ENCODE measurements at places on chromosomes 16 and 17. TPM values are rescaled to one million over a fixed set of nuclear protein-coding genes. Genes with fewer than 3 reads are reported as not detected.

The KRTAP2-2 gene
- not detected for total RNA-seq

The GCGR gene
- not detected for total RNA-seq

The LAT gene
- total RNA-seq, result 1.6 TPM

The KRTAP4-9 gene
- total RNA-seq, result not detected

The P2RX1 gene
- 0.42 TPM for total RNA-seq

The TPSD1 gene
- total RNA-seq, result not detected

The HID1 gene
- 2.6 TPM for total RNA-seq

The RAMP2 gene
- total RNA-seq, result 15.4 TPM

The ATF7IP2 gene
- 3.1 TPM for total RNA-seq

The ASPA gene
- total RNA-seq, result 2.9 TPM

The APOH gene
- not detected for total RNA-seq

The GRAP gene
- total RNA-seq, result 0.71 TPM

DNA sequence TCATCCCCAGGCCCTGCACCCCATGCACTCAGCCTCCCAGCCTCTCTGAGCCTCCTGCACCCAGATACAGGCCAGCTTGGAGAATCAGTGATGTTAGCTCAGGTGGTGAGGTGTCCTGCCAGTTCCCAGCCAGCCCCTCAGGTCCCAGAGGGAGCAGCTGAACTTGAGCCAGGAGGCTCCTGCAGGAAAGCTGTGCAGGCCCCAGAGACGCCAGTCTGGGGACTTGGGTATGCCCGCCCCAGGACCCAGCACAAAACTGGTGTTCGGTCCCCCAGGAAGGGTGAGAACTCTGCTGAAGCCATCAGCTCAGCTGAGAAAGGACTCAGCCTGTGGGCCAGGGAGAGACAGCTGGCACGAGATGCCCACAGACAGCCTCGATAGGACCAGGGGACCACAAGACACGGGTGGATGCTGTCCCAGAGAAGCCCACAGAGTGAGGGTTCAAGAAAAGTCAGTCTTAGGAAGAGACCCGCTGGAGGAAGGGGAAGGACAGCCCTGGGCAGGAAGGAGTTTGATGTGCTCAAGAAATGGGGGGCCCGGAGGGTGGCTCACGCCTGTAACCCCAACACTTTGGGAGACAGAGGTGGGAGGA lies 11.0 kb downstream of the ENDOV start:
- H3K4me3 ChIP-seq, result no peak overlapping the region
- no peak overlapping the region for H3K27ac ChIP-seq
- H3K36me3 ChIP-seq, result no peaks in the 10 kb centered on the region
- peaks cover 17% of the 10 kb centered on the region for H3K4me1 ChIP-seq
- no peak for DNase-seq

DNA sequence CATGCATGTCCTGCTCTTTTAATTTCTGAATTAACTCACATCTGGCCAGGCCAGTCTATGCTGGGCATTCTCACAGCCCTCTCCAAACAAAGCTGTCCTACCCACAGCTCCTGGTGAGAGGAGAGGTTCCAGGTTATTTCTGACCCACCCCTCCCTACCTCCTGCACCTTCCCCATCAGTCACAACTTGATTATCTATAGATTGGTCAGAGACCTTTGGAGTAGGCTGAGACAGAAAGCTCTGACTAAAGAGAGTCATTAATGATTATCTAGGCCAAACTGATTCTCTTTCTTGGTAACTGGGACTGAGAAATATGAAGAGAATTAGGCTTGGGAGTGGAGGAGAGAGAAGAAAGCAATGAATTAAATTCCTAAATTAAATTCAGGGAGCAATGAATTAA lies 1.4 kb upstream of the KRT222 start:
- DNase-seq, result no peak
- H3K4me1 ChIP-seq, result no peaks in the 10 kb centered on the region
- H3K36me3 ChIP-seq, result no peaks in the 10 kb centered on the region
- no peak overlapping the region for H3K27ac ChIP-seq
- H3K27me3 ChIP-seq, result peaks cover 11% of the 10 kb centered on the region

DNA sequence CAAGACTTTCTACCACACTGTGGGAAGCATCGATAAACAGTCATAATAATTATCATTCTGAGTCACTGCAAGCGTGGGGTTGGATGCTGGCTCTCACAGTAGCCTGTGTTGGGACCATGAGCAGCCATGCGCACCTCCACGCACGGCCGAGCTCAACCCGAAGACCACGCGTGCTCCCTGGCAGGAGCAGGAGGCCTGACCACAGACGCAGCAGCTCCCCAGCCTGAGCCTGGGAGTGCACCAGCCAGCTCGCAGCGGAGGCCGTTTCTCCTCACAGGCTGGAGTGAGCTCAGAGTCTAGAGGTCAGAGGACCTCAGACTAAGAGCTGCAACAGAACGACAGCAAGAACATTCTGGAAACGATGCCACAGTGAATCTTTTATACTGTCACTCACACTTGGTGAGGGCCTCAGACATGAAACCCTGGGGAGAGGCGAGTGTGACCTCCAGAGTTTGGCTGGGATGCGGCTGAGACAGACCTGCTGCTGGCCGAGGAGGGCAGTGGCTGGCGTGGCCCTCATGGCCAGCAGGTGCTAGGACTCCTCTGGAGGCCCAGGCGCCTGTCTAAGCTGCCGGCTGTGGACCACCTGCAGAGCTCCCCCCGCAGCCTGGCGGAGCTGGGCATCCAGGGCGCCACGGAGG lies 6.0 kb downstream of the NDUFAF8 start:
- H3K36me3 ChIP-seq, result peaks cover 17% of the 10 kb centered on the region
- no peak overlapping the region for H3K4me3 ChIP-seq
- H3K4me1 ChIP-seq, result peaks cover 7% of the 10 kb centered on the region
- no peak overlapping the region for H3K27ac ChIP-seq
- no peaks in the 10 kb centered on the region for H3K27me3 ChIP-seq

GRCh38 chr17:77899498-77899897 lies 59.0 kb upstream of the TNRC6C start:
- H3K4me3 ChIP-seq, result no peak overlapping the region
- no peaks in the 10 kb centered on the region for H3K4me1 ChIP-seq
- no peak overlapping the region for H3K27ac ChIP-seq
- no peaks in the 10 kb centered on the region for H3K36me3 ChIP-seq
- DNase-seq, result peak; percentile 7
- no peaks in the 10 kb centered on the region for H3K27me3 ChIP-seq

DNA sequence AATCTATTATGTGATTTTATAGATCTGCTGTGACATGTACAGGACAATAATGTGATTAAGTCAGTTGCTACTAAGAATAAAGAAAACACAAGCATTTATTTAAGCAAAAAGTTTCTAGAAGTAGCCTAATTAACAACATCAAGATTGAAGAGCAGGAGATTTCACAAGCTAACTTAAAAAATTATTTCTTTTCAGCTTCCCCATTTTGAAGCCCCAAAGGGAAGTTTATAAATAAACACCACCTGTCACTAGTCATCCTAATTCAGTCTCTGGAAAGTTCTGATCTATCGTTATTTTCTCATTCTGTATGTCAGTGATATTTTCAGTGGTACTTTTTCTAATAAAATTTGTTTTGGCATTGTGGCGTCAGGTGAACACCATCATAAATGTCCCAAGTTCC lies 8.3 kb downstream of the CAPNS2 start:
- no peak for DNase-seq
- no peaks in the 10 kb centered on the region for H3K27me3 ChIP-seq
- H3K27ac ChIP-seq, result no peak overlapping the region
- no peaks in the 10 kb centered on the region for H3K4me1 ChIP-seq
- peaks cover 7% of the 10 kb centered on the region for H3K36me3 ChIP-seq
- H3K4me3 ChIP-seq, result no peak overlapping the region

GRCh38 chr17:38706505-38707216 lies 1.6 kb downstream of the MLLT6 start:
- no peaks in the 10 kb centered on the region for H3K36me3 ChIP-seq
- peaks cover 56% of the 10 kb centered on the region for H3K4me1 ChIP-seq
- H3K4me3 ChIP-seq, result peak overlapping the region; percentile 97

DNA sequence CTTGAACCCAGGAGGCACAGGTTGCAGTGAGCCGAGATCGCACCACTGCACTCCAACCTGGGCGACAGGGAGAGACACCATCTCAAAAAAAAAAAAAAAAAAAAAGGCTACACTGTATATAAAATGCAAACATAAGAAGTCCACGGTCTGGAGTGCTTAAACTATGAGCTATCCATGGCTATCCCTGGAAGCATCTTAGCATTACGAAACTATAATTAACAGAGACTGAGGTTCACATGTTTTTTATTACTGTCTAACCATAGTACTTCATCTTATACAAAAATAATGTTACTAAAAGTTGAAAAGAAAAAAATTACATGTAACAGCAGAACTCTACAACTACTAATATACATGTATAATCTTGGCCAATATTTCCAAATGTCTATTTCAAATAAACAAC lies 32.8 kb downstream of the HELZ start:
- H3K27me3 ChIP-seq, result no peaks in the 10 kb centered on the region
- no peaks in the 10 kb centered on the region for H3K36me3 ChIP-seq
- no peak overlapping the region for H3K27ac ChIP-seq
- no peak for DNase-seq
- H3K4me3 ChIP-seq, result no peak overlapping the region
- peaks cover 13% of the 10 kb centered on the region for H3K4me1 ChIP-seq

GRCh38 chr16:57616241-57616640 lies 12.2 kb upstream of the ADGRG1 start:
- DNase-seq, result no peak
- no peaks in the 10 kb centered on the region for H3K4me1 ChIP-seq
- H3K27me3 ChIP-seq, result no peaks in the 10 kb centered on the region
- no peak overlapping the region for H3K27ac ChIP-seq

DNA sequence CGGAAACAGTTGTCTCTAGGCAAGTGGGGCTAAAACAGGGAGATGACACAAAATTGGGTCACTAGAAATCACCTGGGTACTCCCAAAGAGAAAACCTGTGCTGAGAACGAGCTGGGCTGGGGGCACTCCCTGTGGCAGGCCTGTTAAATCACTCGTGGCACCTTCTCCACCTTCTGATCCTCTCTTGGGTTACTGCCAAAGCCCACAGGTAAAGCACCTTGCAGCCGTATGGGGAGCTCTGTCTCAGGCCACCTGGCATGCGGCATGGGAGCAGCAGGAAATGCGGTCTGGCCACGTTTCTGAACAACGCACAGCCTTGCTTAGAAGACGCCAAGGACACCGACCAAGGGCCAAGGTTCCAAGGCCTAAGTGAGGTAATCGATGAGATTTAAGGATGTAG lies 21.5 kb upstream of the ICAM2 start:
- H3K4me3 ChIP-seq, result no peak overlapping the region
- H3K27ac ChIP-seq, result no peak overlapping the region
- H3K27me3 ChIP-seq, result no peaks in the 10 kb centered on the region
- no peaks in the 10 kb centered on the region for H3K36me3 ChIP-seq

DNA sequence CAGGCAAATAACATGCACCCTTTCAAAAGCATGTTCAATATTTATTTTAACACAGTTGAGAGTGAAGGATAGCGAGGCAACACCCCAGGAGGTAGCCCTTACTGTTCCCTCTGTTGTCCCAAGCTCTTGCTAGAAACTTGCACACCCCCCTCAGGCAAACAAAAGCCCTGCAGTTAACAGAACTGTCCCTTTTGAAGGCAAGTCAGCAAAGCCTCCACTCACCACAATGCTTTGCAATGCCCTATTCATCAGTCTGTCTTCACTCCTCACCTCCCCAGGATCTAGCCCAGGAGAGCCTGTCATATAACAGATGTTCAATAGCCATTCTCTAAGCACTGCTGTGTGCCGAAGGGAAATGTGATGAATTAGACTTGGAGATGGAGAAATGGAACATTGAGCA lies 3.5 kb upstream of the CNEP1R1 start:
- peaks cover 9% of the 10 kb centered on the region for H3K4me1 ChIP-seq
- H3K36me3 ChIP-seq, result no peaks in the 10 kb centered on the region
- no peaks in the 10 kb centered on the region for H3K27me3 ChIP-seq
- no peak overlapping the region for H3K27ac ChIP-seq
- H3K4me3 ChIP-seq, result no peak overlapping the region

DNA sequence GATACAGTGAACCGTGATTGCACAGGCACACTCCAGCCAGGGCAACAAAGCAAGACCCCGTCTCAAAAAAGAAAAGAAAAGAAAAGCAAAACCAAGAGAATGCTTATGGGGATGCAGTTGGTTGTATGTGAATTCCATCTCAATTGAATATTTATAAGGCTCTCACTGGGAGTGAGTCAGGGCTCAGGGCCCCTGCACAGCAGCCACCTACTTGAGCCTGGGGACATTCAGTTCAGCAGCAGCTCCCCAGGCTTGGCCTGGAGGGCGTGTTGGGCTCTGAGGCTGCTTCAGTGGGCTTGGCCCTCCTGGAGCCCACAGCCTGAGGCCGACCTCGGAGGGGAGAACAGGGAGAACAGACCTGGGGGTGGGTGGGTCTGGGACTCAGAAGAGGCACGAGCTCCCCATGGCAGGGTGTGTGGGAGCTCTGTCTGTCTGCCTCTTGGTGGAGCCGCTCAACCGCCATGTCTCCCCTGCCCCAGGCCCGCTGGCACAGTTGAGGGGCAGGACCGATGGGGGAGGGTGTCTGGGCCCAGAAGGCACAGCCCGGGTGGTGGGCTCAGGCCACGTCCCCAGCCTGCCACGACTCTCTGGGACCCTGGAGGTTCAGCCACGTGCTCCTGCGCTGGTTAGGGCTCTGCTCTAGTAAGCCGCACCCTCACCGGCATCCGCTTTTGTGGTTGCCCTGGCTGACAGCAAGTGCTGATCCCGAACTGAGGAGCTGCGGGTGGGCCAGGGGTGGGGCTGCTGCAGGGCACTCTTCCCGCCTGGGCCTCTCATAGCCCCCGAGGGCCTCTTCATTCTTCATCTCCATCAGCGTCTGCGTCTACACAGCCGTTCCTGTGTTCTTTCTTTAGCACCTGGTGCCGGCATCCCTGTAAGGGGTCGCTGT lies 24.8 kb downstream of the ZFPM1 start:
- H3K4me1 ChIP-seq, result no peaks in the 10 kb centered on the region
- H3K36me3 ChIP-seq, result no peaks in the 10 kb centered on the region
- H3K27me3 ChIP-seq, result peaks cover 8% of the 10 kb centered on the region
- H3K4me3 ChIP-seq, result no peak overlapping the region

- no peaks in the 10 kb centered on the region for H3K4me1 ChIP-seq
- H3K27me3 ChIP-seq, result no peaks in the 10 kb centered on the region
- H3K36me3 ChIP-seq, result no peaks in the 10 kb centered on the region
- no peak overlapping the region for H3K4me3 ChIP-seq
- no peak overlapping the region for H3K27ac ChIP-seq
- DNase-seq, result no peak
These were observed 43.4 kb downstream of the MEOX1 start for GRCh38 chr17:43618276-43618675.

DNA sequence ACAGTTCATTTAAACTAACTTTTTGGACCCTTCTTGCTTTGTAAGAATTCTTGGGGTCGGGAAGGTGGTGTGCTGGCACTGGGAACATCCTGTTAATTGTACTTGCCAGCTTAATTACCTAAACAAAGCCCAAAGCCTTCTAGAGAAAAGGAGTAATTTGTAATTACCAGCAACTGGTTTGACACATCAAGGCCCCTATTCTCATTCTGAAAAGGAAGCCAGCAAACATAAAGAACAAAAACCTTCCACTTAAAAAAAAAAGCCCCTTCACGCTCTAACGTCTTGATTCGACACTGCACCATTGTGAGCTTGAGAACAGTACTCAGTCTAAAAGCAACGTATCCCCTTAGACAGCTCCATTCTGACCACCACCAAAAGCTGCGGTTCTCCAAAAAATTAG lies 74.7 kb upstream of the RPH3AL start:
- DNase-seq, result no peak
- no peaks in the 10 kb centered on the region for H3K36me3 ChIP-seq

- peak overlapping the region; percentile 85 for H3K27ac ChIP-seq
- no peak for DNase-seq
- H3K36me3 ChIP-seq, result no peaks in the 10 kb centered on the region
- peak overlapping the region; percentile 28 for H3K4me3 ChIP-seq
- H3K4me1 ChIP-seq, result peaks cover 59% of the 10 kb centered on the region
- no peaks in the 10 kb centered on the region for H3K27me3 ChIP-seq
These were observed 190.9 kb downstream of the CCDC182 start for GRCh38 chr17:57553991-57554825.
